ENCODE measurements at places on chromosomes 7 and 10.

DNA sequence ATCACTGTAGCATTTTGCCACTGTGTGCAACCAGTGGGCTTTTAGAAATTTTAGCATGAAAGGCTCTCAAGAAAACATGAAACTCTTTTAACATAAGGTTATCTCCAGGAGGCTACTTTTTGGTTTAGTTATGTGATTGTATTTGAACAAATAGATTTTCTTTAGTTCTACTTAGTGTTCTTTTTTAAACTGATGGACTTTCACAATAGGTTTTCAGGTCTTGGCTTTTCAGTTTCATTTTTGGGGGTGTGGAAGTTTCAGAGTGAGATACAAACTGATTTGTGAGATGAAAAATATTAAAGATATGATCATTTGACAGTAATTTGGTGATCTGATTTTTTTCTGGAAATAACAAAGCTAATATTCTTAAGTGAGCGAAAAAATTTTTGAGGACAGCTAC lies 344.1 kb downstream of the PHF14 start:
- no peak for DNase-seq

GRCh38 chr7:30841801-30842541 lies 69.7 kb upstream of the AQP1 start:
- no peak for DNase-seq

DNA sequence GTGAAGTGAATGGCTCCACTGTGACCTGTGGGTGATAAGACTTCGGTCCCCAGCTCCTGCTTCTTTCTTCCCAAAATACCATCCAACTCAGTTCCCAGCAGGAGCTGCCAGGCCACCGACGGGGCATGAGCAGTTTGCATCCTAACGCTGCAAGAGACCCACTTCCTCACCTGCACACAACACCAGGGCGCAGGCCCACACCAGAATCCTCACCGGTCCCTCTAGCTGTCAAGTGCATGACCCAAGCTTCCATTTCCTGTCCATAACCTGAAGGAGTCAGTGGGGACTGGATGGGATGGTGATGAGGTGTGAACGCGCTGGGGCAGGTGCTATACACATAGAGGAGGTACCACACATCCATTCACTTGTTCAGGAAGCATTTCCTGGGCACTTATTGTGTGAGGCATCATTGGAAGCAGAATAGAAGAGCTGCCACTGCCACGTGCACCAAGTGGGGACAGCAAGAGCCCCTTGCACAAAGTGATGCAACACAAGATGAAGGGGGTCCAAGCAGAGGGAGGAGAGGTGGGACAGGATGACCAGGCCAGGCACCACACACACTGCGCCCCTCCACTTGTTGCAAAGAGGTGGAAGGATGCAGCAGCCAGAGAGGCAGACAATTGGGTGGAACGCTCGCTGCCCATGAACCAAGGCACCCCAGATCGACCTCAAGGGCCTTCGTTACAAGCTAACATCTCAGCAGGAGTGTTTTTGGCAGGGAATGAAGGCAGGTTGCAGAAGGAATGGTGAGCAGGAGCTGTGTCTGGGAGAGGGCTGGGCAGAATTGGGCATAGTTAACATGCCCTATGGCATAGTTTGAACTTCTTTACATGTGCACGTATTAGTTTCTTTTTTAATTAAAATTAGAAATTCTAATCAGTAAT lies 605.8 kb upstream of the MGMT start:
- DNase-seq: no peak

DNA sequence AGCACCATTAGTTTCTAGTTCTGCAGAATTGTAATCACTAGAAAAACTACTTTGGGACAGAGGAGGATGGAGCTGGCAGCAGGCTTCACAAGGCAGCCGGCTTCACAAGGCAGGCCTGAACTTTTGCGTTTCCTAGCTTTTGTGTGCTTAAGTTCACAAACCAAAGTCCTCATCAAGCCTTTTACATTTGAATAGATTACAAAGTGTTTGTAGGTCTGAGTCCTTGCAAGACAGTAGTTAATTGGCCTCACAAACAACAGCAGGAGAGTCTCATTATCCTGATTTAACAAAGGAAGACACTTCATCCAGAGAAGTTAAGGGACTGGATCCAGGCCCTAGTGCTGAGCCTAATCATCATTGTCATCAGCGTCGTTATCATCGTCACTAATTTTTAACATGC lies 147.8 kb upstream of the AUTS2 start:
- DNase-seq: no peak

DNA sequence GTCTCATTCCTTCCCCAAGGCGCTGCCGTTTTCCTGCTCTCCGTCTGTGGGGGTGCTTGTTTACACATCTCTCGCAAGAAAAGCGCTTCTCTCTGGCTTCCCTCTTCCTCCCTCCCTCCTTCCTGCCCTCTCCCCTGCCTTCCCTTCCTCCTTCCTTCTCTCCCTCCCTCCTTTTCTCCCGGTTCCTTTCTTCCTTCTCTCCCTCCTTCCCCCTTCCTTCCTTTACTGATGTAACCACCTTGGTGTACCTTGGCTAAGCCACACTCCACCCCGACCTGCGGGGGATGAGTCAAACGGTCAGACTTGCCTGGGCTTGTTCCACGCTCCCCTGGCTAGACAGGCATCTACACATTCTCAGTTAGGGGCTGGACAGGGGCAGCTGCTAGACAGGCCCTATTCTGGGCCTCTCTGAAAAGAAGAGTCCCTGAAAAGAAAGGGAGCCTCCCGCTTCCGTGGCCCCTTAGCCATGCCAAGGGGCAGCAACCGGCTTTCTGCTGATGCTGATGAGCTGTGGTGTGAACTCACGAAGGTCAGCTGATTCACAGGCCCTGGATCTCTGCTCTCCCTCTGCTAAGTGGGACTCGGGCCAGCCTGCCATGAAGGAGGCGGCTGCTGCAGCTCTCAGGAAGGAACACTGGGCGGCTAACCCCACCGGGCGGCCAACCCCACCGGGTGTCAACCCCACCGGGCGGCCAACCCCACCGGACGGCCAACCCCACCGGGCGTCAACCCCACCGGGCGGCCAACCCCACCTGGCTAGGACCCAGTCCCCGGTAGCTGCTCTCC lies 216.8 kb downstream of the TCERG1L start:
- no peak for DNase-seq
